Stimulated activated CD8-positive, alpha-beta memory T cell treated with anti-CD3 and anti-CD28 coated beads, Interleukin-7, amount 100 ng/mL, for 4 hours (primary cell): ENCODE measurements at places on chromosomes 7 and 10.

DNA sequence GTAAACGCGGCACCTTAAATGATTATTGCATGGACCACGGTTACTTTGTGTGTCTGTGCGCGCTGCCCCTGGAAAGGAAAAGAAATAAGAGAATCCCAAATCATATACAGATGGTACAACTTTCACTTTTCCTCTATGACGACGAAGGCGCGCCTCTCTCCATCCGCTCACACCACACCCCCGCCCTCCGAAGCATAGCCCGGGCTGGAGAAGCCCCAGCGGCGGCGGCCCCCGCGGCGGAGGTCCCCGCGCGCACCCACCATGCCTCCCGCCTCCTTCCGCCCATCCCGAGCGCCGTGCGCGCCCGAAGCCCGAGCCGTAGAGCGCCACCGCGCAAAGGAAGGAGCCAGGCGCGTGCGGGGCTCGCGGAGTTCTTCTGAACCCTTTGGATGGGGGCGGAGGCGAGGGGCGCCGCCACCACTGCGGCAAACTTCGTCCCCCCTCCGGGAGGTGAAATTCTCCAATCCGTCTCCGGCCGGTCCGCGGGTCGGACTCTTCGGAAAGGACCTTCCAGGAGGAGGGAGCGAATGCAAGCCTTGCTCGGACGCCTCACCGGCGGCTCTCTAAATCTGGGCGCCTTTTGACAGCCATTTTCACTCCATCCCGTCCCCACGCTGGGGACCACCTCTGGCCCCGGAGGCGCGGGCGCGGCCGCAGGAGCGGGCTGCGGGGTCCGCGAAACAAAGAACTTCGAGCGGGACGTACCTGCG lies 588 bp downstream of the GLI3 start:
- DNase-seq = no peak

GRCh38 chr7:47664650-47665195 lies 82.8 kb upstream of the TNS3 start:
- no peak for DNase-seq

GRCh38 chr10:3882855-3883254 lies 97.8 kb upstream of the KLF6 start:
- no peak for DNase-seq

DNA sequence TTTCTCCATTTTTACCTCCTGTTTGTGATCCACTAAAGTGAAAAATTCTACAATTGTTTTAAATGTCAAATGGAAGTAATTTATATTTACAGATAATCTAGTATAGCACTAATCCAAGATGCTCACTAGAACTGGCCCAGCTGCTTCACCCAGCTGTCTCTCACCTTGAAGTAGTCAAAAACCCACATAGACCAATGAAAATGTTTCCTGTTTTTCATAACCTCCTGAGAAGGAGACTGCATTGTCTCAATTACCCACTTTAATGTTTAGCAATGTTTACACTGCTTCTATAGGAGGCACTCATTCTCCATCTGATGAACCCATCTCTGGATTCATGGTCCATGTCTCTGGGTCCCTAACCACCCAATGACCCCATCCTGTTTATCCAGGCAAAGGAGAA lies 56.1 kb upstream of the ADO start:
- no peak for DNase-seq

DNA sequence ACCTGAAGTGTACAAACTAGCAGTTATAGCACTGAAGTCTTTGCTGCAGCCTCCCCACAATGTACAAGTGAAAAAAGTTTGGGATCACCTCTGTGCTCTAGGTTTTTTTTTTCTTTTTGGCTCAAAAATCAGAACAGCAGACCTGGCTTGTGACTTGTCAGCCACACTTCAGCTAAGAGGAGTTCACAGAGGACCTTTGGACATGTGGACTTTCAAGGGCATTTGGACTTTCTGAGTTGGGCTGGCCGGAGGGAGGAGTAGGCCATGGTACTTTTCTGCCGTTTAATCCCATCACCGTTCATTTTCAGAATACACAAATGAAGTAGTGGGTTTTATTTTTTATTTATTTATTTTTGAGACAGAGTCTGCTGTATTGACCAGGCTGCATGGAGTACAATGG lies 21.9 kb upstream of the ACSL5 start:
- no peak for DNase-seq

DNA sequence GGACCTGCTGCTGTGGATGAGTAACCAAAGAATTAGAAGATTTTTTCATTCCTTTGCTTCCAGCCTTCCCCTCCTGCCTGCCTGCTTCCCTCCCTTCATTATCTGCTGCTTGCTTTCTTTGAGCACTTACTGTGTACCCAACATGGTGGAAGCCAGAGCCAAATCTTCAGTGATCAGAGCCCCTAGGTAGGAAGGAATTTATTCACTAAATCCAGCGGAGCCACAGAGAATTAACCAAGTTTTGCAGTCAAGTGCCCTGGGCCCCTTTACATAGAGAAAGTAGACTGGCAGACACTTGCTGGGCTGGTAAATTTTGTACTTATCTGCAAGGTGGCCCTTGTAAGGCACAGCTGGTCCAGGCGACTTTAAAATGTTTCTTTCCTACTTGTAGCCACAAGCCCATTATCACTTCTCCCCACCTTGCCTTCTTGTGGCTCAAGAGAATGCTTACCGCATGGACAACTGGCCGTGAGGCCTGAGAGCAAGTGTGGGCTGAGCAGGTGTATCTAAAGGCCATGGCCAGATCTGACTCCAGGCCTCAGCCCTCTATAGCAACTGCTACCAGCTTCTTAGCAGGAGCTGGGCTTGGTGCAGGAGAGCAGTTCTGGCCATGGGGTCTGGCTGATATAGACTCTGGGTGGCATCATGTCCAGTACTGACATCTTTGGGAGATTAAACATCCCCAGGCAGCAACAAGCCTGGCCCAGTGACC lies 11.1 kb downstream of the UNC5B start:
- no peak for DNase-seq

- no peak for DNase-seq
Observed at GRCh38 chr7:112510001-112510742, 29.4 kb downstream of the LSMEM1 start.

- DNase-seq = no peak
Observed at GRCh38 chr10:78045237-78045636, 11.6 kb downstream of the RPS24 start.

DNA sequence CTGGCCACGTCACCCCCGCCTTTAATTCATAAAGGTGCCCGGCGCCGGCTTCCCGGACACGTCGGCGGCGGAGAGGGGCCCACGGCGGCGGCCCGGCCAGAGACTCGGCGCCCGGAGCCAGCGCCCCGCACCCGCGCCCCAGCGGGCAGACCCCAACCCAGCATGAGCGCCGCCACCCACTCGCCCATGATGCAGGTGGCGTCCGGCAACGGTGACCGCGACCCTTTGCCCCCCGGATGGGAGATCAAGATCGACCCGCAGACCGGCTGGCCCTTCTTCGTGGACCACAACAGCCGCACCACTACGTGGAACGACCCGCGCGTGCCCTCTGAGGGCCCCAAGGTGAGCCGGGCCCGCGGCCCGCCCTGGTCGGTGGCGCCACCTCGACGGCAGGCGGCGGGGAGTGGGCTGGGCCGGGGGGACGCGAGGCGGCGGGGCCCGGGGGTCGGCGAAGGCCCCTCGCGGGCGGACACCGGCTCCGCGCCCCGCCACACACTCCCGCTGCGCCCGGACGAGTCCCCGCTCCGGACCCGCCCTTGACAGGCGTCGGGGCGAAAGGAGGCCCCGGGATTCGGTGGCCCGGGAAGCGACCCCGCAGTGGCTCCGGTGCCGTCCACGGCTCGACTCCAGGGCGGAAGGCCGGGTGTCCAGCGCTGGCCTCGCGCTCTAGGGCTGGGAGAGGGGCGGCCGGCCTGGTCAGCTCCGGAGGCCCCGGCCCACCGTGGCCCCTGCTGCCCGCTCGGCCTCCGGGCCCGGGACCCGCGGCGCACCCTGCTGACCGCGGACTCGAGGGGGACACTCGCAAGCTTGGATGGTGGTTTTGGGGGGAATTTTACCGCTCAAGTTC lies 557 bp downstream of the BAG3 start:
- DNase-seq = no peak

DNA sequence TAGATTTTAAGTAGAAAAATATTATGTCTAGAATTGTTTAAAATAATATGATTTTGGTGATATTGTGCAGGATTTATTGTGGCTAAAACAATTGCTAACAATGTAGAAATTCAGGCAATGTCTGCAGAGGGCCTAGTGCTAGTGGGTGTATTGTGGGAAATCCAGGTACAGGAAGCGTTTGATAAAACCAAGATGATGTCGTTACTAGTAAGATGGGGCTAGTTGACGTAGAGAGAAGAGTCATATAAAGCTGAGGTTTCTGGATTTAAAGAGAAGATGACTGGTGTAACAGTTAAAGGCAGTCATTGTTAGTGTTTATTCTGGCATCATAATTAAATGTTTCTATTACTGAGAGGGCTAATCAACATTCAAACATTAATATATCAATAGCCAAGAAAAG lies 43.5 kb downstream of the ADK start:
- DNase-seq = no peak

DNA sequence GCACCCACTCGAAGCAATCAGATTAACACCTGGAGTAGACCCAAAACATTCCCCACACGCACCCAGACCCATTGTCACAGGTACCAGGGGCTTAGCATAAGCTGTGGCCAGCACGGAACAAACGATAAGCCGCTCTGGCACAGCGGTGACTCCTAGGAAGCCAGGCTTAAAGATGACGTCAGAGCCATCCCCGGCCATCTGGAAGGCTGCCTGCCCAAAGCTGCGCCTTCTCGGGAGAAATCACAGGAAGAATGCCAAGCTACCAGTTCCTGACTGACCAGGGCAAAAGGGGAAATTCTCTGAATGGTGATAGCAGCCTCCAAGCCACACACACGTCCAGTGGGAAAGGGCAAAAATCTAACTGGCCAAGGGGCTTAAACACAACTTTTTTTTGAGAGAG lies 13.0 kb upstream of the WIPI2 start:
- DNase-seq = no peak

GRCh38 chr7:39504963-39505362 lies 61.2 kb upstream of the YAE1 start:
- no peak for DNase-seq

GRCh38 chr7:134444961-134445315 lies 14.0 kb downstream of the AKR1B1 start:
- DNase-seq = no peak

- no peak for DNase-seq
Observed at GRCh38 chr7:112821345-112821744, 31.2 kb upstream of the TMEM168 start.
